ENCODE measurements at places on chromosomes 16 and 17.

DNA sequence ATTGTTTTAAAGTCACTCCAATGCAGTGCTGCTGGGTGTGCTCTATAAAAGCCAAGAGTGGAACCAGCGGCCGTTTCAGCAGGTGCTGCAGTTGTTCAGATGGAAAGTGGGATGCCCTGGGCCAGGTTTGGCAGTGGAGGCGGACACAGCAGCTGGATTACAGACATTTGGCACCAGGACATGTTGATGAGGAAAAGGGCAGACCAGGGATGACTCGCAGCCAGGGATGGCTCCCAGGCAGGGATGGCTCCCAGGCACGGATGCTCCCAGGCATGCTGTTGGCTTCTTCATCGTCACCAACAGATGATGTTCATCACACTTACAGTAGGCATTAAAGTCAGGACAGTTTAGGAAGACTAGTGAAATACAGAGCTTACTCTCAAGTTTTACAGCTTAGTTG is 10.0 kb downstream of the GAN start:
- DNase-seq: no peak

DNA sequence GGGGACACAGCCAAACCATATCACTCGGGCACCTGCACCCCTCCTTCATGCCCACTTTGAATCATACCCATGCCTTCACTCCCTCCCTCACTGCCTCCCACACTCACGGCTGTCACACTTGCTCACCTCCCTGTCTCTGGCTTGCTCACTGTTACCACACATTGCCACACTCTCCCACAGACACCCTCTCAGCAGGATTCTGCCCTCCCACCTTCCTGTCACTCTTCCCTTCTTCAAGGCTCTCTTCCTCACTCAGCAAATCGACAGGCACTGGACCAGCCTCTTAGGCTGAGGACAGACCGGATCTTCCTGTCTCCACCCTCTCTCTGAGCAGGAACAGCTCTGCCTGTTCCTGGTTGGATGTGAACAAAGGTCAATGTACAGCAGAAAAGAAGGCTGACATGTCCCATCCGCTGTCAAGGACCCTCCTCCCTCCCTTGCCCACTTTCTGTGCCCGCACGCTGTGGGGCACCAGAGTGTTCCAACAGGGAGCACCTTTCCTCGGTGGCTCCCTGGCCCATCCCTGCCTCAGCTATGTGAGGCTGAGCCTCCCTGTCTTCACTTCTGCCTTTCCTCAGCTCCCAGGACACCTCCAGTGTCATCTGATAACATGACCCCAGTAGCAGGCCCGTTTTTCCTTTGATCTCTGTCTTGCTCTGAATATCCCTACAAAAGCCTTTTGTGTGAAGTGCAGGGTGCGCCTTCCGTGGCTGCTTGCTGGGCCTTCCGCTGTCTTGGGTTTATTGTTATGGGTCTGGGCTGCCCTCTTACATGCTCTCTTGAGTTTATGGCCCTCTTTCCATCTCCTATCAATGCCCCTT is 47.0 kb downstream of the CCDC182 start:
- DNase-seq: no peak

- peak; percentile 89 for DNase-seq
Observed at GRCh38 chr16:81645266-81645694, 133.8 kb upstream of the PLCG2 start.

DNA sequence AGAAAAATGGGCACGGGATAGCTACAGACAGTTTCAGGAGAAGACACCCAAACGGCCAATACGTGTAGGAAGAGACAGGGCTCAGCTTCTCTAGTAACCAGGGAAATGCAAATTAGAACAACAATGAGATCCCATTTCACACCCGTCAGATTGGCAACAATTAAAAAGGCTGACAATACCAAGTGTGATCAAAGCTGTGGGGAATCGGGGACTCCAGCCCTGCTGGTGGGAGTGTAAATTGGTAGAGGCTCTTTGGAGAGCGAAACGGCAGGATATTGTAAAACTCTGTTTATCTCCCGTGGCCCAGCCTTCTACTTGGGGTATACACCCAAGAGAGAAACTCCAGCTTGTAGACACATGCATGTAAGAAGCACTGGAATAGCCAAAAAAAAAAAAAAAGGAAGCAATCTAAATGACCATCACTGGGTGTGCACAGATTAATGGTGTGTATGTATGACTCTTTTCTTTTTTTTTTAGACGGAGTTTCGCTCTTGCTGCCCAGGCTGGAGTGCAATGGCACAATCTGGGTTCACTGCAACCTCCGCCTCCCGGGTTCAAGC is 27.5 kb downstream of the MYBBP1A start:
- no peak for DNase-seq

DNA sequence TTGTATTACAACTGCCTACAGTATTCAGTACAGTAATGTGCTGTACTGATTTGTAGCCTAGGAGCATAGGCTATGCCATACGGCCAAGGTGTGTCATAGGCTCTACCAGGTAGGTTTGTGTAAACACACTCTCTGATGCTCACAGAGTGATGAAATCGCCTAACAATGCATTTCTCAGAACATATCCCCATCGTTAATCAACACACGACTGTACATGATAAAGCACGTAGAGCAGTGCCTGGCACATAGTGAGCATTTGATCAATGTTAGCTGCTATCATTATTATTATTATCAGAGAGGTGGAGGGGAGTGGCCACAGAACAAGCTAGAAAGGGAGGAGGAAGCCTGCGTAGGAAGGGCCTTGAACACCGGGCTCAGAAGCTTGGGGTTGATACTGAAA is 81.1 kb upstream of the LHX1 start:
- DNase-seq: no peak

Data from skeletal muscle cell (primary cell).